ENCODE measurements at places on chromosomes 12 and 14. TPM values are rescaled to one million over a fixed set of nuclear protein-coding genes. Genes with fewer than 3 reads are reported as not detected.

Gene LIN7A
- total RNA-seq: 0.76 TPM

DNA sequence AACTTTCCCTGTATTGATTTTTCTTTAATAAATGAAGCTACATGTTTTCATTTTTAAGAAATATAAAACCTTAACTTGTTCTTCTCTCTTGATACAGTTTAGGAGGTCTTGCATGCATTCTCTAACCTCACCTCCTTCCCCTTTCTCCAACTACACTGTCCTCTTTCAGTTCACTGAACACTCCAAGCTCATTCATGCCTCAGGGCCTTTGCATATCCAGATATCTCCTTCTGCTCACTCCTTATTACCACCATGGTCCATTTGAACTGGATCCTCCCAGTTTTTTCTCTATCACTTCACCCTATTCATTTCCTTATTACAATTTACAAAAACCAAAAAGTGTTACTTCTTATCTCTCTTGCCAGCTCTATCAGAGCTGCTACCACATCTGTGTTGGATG is 242.9 kb upstream of the PLEKHG7 start:
- DNase-seq: no peak

DNA sequence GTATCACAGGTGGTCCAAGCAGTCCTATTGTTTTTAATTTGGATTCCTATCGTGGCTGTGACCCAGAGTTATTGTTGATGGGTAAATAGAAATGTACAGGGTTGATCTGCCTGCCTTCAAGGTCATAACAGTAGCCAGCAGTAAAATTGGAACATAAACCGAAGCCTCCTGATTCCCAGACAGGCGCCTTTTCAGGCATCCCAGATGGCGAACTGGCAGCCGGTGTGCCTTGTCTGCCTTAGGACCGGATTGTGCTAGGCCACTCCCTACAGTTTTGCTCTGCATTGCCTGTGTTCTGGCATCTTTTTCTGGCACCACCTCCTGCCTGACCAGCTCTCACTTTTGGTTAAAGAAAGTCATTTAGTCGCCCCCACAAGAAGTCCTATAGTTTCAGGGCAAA is 22.2 kb downstream of the TMEM117 start:
- DNase-seq: no peak

Gene SDR9C7
- 0.33 TPM for total RNA-seq

DNA sequence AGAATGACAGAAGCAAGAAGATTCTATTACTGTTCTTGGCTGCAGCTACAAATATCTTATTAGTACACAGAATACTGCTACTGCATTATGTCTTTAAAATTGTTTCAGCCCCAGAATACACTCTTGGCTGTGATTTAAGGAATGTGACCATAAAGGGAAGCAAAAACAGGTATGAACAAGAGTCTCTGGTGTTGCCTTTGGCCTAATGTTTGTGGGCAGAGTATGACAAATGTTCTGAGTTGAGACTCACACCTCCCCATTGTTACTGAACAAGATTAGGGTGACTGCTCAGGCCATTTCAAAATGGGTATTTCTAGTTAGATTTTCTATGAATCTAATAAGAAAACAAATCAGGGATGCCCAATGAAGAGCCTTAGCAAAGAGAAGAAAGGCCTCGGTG is 28.5 kb downstream of the TTC6 start:
- DNase-seq: no peak

GRCh38 chr12:51428256-51428655 is 3.6 kb downstream of the SLC4A8 start:
- no peak for DNase-seq

GRCh38 chr14:102333390-102333789 is 13.8 kb downstream of the ZNF839 start:
- DNase-seq: no peak

Measured in thymus (tissue), 14 donors.